ENCODE measurements at places on chromosomes 13 and 19. TPM values are rescaled to one million over a fixed set of nuclear protein-coding genes. Genes with fewer than 3 reads are reported as not detected.

The PNMA8A gene
- 8.1 TPM for total RNA-seq

The SSC5D gene
- total RNA-seq, result 23.4 TPM

The FPR3 gene
- not detected for total RNA-seq

The FLT3LG gene
- 5.2 TPM for total RNA-seq

The PNMA8B gene
- total RNA-seq, result 1.7 TPM

The MYO9B gene
- total RNA-seq, result 59.7 TPM

The NLRP5 gene
- not detected for total RNA-seq

The PSG11 gene
- 0.11 TPM for total RNA-seq

The ZNF766 gene
- 16.1 TPM for total RNA-seq

The PLPP2 gene
- 0.11 TPM for total RNA-seq

The IL17D gene
- total RNA-seq, result 4.1 TPM

The CD320 gene
- total RNA-seq, result 18.6 TPM

All from articular chondrocyte of knee joint (primary cell).